ENCODE measurements at places on chromosomes 1 and 21. TPM values are rescaled to one million over a fixed set of nuclear protein-coding genes. Genes with fewer than 3 reads are reported as not detected.

DNA sequence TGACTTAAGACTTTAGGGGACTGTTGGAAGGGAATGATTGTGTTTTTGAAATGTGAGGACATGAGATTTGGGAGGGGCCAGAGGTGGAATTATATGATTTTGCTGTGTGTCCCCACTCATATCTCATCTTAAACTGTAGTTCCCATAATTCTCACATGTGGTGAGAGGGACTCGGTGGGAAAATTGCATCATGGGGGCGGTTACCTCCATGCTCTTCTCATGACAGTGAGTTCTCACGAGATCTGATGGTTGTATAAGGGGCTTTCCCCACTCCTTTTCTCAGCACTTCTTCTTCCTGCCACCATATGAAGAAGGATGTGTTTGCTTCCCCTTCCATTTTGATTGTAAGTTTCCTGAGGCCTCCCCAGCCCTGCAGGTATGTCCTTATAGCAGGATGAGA is 35.0 kb upstream of the SCAF4 start:
- no peaks in the 10 kb centered on the region for H3K27me3 ChIP-seq
- no peak overlapping the region for H3K4me3 ChIP-seq
- H3K4me1 ChIP-seq = no peaks in the 10 kb centered on the region
- no peak for DNase-seq
- H3K36me3 ChIP-seq = no peaks in the 10 kb centered on the region
- no peak overlapping the region for H3K27ac ChIP-seq

- peaks cover 28% of the 10 kb centered on the region for H3K4me1 ChIP-seq
- no peak overlapping the region for H3K4me3 ChIP-seq
- H3K27me3 ChIP-seq = no peaks in the 10 kb centered on the region
Measured at GRCh38 chr21:31552826-31553225, 106.7 kb upstream of the SOD1 start.

DNA sequence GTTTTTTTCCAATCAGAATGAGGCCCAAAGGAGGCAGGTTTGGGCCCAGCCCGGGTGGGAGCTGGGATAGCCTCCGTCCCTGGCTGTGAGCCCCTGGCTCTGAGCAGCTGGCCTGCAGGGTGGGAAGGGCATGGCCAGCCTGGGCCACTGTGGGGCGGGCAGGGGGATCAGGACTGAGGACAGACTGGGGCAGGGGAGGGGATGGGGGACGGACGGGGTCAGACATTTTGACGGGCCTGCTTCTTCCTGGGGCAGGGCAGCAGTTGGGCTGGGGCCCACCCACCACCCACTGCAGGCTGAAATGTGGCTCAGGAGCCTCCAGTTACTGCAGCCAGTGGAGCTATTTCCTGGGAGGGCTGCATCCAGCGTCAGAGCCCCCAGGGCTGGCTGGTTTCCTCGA is 2.5 kb upstream of the SLC6A9 start:
- no peaks in the 10 kb centered on the region for H3K27me3 ChIP-seq
- no peaks in the 10 kb centered on the region for H3K36me3 ChIP-seq
- no peak overlapping the region for H3K27ac ChIP-seq
- H3K4me3 ChIP-seq = no peak overlapping the region

CBS gene
- 455 TPM for total RNA-seq

TAS1R1 gene
- 0.13 TPM for total RNA-seq

Measured in H1 (cell line).